ENCODE measurements at places on chromosomes 11 and 22.

DNA sequence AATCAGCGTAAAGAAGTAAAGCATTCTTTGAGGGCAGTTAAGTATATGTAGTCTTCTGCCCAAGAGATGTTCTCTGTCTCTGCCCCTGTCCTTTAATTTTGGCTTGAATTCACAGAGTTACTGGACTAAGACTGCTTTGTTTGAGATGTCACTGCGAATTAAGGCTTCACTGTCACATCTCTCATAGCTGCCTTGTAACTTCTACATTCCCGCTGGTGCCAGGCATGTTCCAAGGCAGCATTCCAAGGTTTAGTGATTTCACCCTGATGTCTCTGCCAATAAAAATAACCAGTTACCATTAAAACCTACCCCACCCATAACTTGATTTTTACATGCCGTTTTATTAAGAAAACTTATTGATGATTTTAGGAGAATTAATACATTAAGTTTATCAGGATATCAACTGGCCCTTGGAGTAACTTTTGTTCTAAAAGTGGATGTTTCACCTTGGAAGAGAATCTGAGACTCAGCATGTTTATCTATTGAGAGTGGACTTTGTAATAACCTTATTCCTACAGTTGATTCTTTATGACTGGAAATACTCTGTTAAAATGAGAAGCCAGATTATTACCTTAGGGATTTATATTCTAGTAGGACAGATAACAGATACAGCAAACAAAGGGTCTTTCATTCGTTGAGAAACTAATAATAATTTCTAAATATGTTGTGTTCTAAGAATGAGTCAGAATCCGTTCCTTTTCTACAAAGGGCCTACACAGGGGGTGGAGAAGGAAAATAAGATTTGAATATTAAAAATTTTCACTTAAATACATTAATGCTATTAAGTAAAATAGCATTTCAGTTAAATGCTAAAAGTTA is 110.2 kb downstream of the UVRAG start:
- no peak for DNase-seq

GRCh38 chr11:101442171-101442570 is 141.6 kb downstream of the TRPC6 start:
- no peak for DNase-seq

GRCh38 chr11:44450295-44450932 is 115.0 kb upstream of the CD82 start:
- no peak for DNase-seq

- no peak for DNase-seq
These were observed 129.5 kb upstream of the TBCEL start for GRCh38 chr11:120894202-120894985.

GRCh38 chr11:86737737-86738136 is 62.6 kb upstream of the PRSS23 start:
- no peak for DNase-seq

GRCh38 chr11:34750692-34751405 is 130.0 kb downstream of the EHF start:
- no peak for DNase-seq

DNA sequence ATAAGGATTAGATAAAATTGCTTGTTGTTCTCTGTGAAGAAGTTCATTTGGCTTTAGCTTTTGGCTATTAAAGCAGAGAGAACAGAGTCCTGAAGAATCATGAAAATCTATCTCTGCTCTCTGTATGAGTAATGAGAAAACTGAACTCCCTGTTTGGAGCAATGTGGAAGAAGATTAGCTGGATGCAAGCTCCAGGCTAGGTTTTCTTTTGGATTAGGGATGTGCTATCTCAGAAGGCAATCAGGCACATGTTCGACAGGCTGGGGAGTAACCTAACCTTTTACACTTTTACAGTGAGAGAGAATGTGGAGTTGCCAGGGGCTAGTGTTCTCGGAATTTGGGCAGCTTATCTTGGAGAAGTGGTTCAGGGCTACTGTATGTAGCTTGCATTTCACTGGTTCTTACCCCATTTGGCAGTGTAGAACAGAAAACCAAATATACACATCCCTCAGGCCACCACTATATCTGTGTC is 8.5 kb upstream of the SLN start:
- DNase-seq: no peak

- DNase-seq: no peak
These were observed 8.0 kb upstream of the NUP160 start for GRCh38 chr11:47856186-47856585.

DNA sequence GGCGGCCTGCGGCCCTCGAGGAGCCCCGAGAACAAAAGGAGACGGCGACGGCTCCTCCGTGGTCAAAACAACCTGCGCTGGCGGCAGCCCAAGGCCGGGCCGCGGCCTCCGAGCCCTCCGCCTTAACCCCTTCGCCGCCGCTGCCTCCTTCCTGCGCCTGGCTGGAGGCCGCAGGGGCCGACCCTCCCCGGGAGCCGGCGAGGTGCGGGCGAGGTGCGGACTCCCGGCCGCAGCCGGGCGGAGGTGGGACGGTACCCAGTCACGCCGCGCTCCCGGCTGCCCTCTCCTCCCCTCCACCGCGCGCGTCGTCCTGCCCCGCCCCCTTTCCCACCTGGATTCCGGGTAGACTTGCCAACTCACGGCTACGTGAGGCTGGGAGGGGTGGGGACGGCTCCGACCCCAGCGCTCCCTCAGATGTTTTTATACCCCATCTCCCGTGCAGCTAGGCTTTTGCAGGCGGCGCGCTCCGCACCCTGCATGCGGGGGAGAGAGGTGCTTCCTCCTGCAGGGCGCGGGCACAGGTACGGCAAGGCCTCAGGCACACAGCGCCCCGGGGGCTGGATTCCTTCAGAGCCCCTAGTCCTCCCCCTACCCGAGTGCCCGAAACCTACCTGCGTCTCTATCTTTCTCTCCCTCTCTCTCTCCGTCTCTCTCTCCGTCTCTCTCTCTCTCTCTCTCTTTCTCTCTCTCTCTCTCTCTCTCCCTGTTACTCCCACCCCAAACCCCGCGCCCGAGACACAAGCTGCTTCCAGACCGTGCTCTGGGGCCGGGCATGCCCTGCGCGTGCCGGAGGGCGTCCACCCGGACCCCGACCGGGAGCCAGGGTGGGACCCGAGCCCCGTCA is 2.0 kb downstream of the PDGFB start:
- DNase-seq: no peak

DNA sequence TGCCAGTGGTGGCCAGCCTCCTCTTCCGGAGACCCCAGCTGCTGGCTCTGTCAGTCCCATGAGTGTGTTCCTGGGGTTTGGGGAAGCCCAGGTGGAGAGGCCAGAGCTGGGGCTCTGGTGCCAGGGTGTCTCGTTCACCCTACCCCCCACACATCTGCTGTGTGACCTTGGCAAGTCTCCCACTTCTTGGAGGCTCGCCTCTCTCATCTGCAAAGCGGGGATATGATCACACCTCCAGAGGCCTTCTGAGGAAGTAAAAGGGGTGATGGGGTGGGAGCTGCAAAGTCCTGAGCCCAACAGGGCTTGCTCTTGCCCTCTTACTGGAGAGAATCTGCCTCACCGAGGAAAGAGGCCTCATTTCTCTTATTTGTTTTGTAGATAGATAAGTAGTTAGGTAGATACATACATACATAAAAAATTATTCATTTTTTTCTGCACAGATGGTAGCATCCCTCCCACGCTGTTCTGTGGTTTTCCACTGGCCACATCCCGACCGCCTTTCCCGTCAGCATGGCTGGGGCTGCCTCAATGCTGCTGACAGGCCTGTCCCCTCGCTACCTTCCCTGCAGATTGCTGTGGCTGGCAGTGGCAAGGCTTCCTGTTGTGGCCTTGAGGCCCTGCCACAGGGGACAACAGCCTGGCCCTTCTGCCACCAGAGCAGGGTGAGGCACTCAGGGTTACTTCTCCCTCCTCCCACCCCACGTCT is 23.9 kb downstream of the MYO7A start:
- DNase-seq: peak; percentile 7

- DNase-seq: no peak
These were observed 293.7 kb downstream of the DDX10 start for GRCh38 chr11:108958368-108959104.

- peak; percentile 31 for DNase-seq
These were observed 18.8 kb downstream of the DDX25 start for GRCh38 chr11:125923012-125923579.

GRCh38 chr11:31529701-31530100 is 20.1 kb downstream of the ELP4 start:
- DNase-seq: no peak

- no peak for DNase-seq
These were observed 31.5 kb upstream of the SMCO4 start for GRCh38 chr11:93574638-93575220.

DNA sequence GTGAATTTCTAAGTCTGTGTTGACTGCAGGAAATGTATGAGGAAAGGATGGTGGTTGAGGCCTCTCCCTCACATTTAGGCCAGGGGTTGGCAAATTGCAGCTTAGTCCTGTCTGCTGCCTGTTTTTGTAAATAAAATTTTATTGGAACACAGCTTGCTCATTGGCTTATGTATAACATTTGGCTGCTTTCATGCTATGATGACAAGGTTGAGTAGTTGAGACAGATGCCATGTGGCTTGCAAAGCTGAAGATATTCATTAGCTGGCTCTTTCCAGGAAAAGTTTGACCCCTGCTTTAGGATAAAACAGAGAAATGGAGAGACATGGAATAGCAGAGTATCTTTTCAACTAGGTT is 46.2 kb downstream of the BCR start:
- no peak for DNase-seq

DNA sequence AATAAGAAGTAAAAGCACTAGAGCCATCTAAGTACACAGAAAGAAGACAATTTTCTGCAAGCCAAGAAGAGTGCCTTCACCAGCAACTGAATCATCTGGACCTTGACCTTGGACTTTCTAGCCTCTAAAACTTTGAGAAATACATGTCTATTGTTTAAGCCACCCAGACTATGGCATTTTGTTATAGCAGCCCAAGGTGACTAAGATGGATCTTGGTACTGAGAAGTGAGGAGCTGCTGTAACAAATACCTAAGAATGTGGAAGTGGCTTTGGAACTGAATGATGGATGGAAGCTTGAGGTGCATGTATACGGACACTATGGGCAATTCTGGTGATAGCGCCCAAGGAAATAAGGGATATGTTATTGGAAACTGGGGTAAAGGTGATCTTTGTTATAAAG is 14.9 kb downstream of the CFAP300 start:
- DNase-seq: no peak

GRCh38 chr11:42329929-42330565 is 870.6 kb upstream of the LRRC4C start:
- DNase-seq: no peak

DNA sequence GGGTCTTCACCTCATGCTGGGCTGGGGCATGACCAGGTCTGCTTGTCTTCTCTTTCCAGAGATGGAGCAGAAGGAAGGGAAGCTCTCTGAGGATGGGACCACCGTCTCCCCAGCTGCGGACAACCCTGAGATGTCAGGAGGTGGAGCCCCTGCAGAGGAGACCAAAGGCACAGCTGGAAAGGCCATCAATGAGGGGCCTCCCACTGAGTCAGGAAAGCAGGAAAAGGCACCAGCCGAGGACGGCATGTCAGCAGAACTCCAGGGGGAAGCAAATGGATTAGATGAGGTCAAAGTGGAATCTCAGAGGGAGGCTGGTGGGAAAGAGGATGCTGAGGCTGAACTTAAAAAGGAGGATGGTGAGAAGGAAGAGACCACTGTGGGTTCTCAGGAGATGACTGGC is 5.2 kb downstream of the SMTNL1 start:
- no peak for DNase-seq

DNA sequence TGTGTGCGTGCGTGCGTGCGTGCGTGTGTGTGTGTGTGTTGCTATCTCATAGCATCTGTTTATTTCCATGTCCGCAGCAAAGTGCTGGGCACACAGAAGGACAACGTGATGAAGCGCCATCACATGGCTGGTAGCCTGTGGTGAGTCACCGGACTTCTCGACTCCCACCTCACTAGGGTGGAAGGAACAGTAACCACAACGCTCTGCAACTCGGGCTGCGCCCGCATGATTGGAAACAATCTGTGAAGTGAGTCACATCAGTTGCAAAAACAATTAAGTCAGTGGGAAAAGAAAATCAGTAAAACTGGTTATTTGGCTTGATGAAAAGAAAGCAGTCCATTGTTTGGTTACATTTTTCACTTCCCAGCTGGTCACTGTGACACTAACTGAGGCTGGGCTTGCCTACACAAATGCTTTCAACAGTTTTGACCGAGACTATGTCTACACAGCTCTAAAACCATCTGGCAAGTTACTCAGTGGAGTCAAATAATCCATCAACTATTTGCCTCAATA is 437.3 kb upstream of the CADM1 start:
- no peak for DNase-seq

- no peak for DNase-seq
These were observed 20.6 kb downstream of the OR52A5 start for GRCh38 chr11:5117588-5117987.

GRCh38 chr11:84056653-84057376 is 770.6 kb upstream of the CCDC90B start:
- DNase-seq: no peak
